ENCODE measurements at places on chromosomes 11 and 22. TPM values are rescaled to one million over a fixed set of nuclear protein-coding genes. Genes with fewer than 3 reads are reported as not detected.

- H3K4me1 ChIP-seq = no peaks in the 10 kb centered on the region
- H3K27ac ChIP-seq = no peak overlapping the region
- DNase-seq = no peak
- no peak overlapping the region for H3K4me3 ChIP-seq
- H3K27me3 ChIP-seq = no peaks in the 10 kb centered on the region
- H3K36me3 ChIP-seq = no peaks in the 10 kb centered on the region
These were observed 278.1 kb upstream of the FAT3 start for GRCh38 chr11:91946397-91946951.

- no peak overlapping the region for H3K4me3 ChIP-seq
- no peaks in the 10 kb centered on the region for H3K27me3 ChIP-seq
- no peaks in the 10 kb centered on the region for H3K36me3 ChIP-seq
- H3K4me1 ChIP-seq = peaks cover 16% of the 10 kb centered on the region
- no peak overlapping the region for H3K27ac ChIP-seq
These were observed 15.3 kb upstream of the SYTL2 start for GRCh38 chr11:85826116-85826855.

Gene KDELR3
- 29.1 TPM for total RNA-seq

DNA sequence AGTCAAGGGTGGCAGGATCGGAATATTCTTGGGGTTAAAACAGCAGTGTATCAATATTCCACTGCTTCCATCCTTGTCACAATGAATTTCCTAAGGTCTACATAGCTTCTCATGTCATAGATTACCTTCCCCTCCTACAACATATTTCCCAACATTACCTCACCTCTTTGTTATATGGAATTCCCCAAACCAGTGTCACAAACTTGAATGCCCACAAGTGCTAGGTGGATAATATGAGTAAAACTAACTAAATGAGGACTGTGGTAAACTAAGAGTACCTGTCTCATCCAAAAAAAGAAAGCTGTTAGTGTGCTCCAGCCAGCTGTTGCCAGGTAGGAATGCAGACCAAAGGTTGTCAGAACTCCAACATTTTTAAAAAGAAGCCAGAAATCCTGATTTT, 17.0 kb upstream of the NUCB2 start:
- no peak overlapping the region for H3K27ac ChIP-seq
- H3K27me3 ChIP-seq = no peaks in the 10 kb centered on the region
- H3K4me1 ChIP-seq = no peaks in the 10 kb centered on the region
- DNase-seq = no peak

DNA sequence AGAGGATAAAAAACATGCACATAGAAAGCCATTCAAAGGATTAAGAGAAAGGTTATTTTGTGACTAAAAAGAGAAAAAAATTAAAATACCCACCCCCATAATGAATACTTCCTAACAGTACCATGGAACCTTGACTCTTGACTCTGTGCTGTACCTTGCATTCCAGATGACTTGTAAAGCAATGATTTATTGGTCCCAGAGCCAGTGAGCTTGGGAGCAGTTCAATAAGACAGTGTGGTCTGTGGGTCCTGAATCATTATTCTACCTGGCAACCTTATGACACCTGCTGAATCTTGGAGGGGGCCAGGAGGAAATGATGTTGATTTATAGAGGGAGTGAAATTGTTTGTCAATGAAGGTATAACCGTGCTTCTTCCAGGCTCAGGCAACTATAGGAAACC, 34.2 kb upstream of the PAX6 start:
- H3K36me3 ChIP-seq = no peaks in the 10 kb centered on the region
- H3K27ac ChIP-seq = no peak overlapping the region
- DNase-seq = no peak
- no peaks in the 10 kb centered on the region for H3K27me3 ChIP-seq
- no peaks in the 10 kb centered on the region for H3K4me1 ChIP-seq

- H3K36me3 ChIP-seq = no peaks in the 10 kb centered on the region
- no peak for DNase-seq
- H3K4me3 ChIP-seq = no peak overlapping the region
These were observed 29.3 kb downstream of the TBCEL start for GRCh38 chr11:121053244-121053643.

- no peak overlapping the region for H3K27ac ChIP-seq
- H3K4me3 ChIP-seq = no peak overlapping the region
- DNase-seq = no peak
- H3K36me3 ChIP-seq = no peaks in the 10 kb centered on the region
These were observed 4.3 kb downstream of the TMEM132A start for GRCh38 chr11:60928563-60929001.

Gene LARGE2
- 4.1 TPM for total RNA-seq

Gene RFPL1
- total RNA-seq = not detected

Gene NECTIN1
- total RNA-seq = 53.0 TPM

DNA sequence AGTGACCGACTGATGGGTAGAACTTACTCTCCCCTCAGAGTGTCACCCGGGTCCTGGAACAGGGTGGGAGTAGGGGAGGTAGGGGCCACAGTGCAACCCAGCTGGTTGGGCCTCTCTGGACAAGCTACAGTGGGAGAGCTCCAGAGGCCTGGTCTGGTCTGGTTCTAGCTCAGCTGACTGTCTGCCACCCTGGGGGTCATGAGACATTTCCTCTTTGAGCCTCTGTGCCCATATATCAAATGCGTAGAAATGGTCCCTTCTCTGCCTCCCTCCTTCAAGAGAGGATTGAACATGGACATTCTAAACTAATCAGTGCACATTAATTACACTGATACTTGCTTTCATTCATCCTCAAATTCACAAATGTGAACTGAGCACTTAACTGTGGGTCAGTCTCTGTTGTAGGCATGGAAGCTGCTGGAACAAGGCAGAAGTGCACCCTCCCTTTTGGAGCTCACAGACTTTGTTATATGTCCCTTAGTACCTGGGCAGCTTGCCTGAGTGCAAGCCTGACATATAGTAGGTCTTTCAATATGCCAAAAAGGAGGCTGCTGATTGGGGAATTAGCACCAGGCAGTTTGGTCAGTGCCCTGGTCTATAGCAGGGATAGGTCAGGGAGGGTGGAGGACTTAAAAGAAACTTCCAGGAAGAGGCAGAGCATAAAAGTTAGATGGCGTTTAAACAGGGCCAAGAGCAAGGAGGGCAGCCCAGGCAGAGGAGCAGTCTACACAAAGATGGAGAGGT, 25.7 kb downstream of the ARHGEF17 start:
- no peak for DNase-seq
- H3K36me3 ChIP-seq = no peaks in the 10 kb centered on the region
- H3K4me1 ChIP-seq = no peaks in the 10 kb centered on the region
- H3K27me3 ChIP-seq = no peaks in the 10 kb centered on the region
- H3K4me3 ChIP-seq = no peak overlapping the region
- H3K27ac ChIP-seq = peak overlapping the region; percentile 65

DNA sequence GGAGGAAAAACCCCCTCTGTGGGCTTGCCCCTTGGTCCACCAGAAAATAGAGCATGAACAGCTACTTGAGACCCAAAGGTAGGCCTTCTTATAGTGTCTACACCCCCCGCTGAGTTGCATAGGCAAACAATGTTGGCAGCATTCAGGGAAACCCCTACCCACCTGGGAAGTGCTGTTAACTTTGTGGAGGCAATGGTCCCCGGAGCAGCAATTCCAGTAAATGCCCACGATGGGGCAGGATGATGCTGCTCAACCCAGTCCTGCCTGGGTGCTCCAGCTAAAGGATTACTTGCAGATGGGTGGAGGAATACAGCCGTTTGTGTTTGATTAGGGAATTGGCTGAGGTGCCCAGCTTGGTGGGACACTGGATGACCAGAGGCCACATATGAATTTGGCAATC, 381.3 kb upstream of the ANO5 start:
- H3K27ac ChIP-seq = no peak overlapping the region
- no peaks in the 10 kb centered on the region for H3K36me3 ChIP-seq
- H3K4me3 ChIP-seq = no peak overlapping the region
- no peaks in the 10 kb centered on the region for H3K27me3 ChIP-seq
- DNase-seq = no peak
- H3K4me1 ChIP-seq = no peaks in the 10 kb centered on the region

DNA sequence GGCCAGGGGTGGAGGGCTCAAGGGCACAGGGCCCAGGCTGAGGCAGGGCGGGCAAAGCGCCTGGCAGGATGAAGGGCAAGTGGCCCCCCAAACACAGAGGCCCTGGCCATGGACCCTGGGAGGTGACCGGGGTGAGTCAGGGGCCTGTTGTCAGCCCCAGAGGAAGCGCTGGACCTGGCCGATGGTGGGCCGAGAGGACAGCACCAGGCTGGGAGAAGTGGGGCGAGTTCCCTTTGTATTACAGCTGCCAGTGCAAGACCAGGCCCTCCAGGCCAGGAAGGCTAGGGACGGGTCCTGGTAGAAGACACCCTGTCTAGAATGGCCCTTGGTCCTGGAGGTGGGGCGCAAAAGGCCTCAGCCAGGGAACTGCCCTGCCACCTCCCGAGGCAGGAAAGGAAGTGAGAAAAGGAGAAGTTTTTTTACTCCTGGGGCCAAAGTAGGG, 12.8 kb downstream of the CXCR5 start:
- DNase-seq = no peak
- no peaks in the 10 kb centered on the region for H3K4me1 ChIP-seq
- peaks cover 4% of the 10 kb centered on the region for H3K36me3 ChIP-seq
- no peak overlapping the region for H3K4me3 ChIP-seq
- no peak overlapping the region for H3K27ac ChIP-seq

GRCh38 chr11:79150966-79151365, 289.9 kb downstream of the TENM4 start:
- no peaks in the 10 kb centered on the region for H3K36me3 ChIP-seq
- no peak overlapping the region for H3K4me3 ChIP-seq
- H3K27ac ChIP-seq = no peak overlapping the region
- no peak for DNase-seq
- H3K27me3 ChIP-seq = no peaks in the 10 kb centered on the region

DNA sequence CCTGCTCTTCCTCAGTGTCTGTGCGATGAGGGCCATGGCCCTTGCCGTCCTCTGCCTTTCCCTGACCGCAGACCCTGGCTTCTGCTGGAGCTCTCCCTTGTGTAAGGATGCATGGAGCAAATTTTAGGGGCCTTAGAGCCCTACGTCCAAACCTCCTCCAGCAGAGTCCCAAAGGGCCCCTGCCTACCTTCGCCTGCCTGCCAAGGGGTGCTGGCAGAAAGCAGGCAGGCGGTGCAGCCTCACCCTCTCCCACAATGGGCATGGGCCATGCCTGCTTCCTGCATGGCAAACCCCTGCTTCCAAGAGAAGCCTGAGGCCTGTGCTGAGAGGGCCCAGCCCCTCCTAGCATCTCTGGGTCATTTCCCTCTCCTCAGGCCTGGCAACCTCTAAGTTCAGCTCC, 71.3 kb upstream of the FGF3 start:
- no peak for DNase-seq
- H3K27ac ChIP-seq = no peak overlapping the region
- H3K27me3 ChIP-seq = no peaks in the 10 kb centered on the region
- peaks cover 11% of the 10 kb centered on the region for H3K4me1 ChIP-seq
- H3K36me3 ChIP-seq = no peaks in the 10 kb centered on the region

DNA sequence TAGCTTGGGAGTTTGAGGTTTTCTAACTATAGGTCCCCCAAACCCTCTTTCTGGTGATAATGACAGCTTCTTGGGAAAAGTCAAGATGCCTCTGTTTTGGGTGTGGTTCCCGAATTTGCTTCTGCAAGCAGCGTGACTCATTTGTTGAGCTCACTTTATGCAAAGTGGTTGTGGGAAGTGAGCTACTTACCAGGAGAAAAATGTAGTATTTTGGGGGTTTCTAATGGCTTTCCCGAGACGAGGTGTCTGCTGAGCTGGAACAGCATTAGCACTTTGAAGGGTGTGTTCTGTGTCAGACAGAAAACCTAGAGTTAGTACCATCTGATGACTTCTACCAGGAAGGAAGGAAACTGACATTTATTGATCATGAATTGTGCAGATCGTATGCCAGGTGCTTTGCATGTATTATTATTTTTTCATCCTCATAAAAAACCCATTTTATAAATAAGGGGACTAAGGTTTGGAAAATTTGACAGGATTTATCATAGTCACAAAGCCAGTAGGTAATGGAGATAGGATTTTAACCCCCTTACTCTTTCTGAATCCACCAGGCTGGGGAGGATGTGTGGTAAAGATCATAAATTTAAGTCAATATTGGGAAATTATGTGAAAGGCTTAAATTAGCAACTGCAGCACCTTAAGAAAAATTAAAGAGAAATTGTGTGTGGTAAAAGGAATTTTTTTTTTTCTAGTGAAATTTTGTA, 108.8 kb upstream of the CD44 start:
- H3K27ac ChIP-seq = peak overlapping the region; percentile 3
- no peak overlapping the region for H3K4me3 ChIP-seq
- no peaks in the 10 kb centered on the region for H3K36me3 ChIP-seq
- no peak for DNase-seq
- H3K27me3 ChIP-seq = no peaks in the 10 kb centered on the region
- peaks cover 4% of the 10 kb centered on the region for H3K4me1 ChIP-seq

DNA sequence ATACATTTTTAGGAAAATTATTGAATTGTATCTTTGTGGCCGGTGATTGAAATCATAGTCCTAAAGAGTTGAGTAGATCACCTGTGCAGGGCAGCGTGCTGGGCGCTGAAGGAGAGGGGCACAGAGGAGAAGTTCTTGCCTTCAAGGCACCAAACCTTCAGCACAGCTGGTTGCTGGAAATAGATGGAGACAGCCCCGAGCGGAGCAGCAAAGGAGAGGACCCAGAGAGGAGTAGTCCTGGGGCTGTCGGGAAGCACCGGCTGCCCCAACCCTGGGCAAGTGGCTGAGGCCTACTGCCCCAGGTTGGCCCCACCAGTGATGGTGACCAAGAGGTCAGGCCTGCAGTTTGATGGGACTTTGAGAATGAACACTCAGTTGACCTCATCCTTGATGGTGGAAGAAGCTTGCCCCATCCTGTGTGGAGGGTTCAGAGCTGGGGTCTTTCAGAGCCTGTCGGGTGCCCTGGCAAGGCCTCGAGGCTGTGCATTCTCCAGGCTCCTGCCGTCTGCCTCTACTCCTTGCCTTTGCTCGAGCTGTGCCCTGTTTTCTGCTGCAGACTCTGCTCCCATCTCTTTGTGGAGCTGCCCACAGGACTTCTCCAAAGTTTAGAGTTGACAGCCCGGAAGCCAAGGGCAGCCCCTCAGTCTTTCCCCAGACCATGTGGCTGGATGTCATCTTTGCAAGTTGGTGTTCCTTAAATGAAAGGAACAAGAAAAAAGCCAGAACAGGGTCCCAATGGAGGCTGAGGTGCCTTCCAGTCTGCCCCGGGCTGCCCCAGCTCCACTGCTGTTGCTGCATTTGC, 285.1 kb downstream of the TBC1D22A start:
- H3K27me3 ChIP-seq = no peaks in the 10 kb centered on the region
- H3K4me1 ChIP-seq = peaks cover 18% of the 10 kb centered on the region

All from colonic mucosa (tissue), 4 donors.